ENCODE measurements at places on chromosomes 2 and 18.

DNA sequence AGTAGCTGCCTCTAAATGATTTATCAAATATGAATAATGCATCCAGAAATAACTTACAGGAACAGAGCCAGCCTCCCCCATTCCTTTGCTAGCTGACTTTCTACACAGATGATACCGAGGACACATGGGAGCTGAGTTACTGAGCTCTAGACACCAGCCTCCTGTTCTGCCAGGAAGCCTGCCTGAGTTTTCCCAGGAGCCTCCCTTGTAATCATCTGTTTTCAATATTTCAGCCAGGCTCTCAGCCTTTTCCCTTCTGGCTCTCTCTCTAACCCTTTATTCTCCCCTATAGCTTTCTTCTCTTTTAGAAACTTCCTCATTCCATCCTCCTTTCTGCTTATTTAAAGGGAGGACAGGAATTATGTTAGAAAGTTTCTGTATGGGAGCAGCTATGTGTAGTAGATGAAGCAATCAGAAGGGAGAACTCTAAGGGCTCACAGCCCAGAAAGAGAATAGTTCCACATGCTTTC is 911.6 kb downstream of the TDRD15 start:
- DNase-seq = no peak

DNA sequence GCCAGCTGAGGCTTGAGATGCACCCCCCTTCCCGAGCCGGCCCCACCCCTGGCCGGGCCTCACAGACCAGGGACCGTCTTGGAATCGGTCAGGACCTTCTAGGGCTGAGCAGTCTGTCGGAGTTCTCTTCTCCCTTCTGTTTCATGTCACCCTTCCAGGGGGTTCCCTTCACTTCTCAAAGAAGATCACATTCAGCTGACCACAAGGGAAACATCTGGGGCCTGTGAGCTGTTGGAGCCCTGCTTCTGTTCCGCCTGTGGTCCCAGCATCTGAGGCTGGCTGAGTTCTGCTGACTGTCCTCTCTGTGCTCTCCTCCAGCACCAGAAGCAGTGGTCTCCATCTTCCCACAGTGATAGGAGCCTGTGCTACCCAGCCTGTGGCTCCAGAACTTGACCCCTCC is 106.5 kb downstream of the SEPTIN10 start:
- no peak for DNase-seq

GRCh38 chr2:175827856-175828255 is 174.2 kb downstream of the LNPK start:
- DNase-seq = no peak

- DNase-seq = no peak
Measured at GRCh38 chr2:38152913-38153312, 77.0 kb upstream of the CYP1B1 start.

DNA sequence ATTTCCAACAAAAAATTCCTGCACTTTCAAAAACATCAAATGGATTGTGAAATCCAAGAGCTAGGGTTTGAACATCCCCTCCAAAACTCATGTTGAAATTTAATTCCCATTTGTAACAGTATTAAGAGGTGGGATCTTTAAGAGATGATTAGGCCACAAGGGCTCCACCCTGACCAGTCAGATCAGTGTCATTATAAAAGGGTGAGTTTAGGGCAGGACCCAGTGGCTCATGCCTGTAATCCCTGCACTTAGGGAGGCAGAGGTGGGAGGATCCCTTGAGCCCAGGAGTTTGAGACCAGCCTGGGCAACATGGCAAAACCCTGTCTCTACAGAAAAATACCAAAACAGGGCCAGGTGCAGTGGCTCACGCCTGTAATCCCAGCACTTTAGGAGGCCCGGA is 8.9 kb downstream of the GTF3C2 start:
- no peak for DNase-seq

DNA sequence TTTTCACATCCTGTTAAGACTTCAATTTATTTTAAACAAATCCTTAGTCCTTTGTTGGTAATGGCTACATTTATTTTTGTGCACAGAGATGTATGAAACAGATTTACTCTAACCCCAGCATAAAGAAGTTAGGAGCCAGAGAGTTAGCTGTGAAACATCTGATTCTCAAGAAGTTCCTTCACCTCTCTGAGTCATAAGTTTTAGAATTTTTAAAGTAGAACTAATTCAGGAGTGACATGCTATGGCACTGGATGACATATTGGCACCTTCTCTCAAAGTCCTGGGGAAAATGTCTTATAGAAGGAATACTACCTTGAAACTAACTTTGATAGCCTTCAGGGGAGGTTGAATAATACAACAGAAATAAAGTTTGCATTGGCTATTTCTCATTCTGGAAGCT is 6.4 kb upstream of the DSG2 start:
- no peak for DNase-seq

DNA sequence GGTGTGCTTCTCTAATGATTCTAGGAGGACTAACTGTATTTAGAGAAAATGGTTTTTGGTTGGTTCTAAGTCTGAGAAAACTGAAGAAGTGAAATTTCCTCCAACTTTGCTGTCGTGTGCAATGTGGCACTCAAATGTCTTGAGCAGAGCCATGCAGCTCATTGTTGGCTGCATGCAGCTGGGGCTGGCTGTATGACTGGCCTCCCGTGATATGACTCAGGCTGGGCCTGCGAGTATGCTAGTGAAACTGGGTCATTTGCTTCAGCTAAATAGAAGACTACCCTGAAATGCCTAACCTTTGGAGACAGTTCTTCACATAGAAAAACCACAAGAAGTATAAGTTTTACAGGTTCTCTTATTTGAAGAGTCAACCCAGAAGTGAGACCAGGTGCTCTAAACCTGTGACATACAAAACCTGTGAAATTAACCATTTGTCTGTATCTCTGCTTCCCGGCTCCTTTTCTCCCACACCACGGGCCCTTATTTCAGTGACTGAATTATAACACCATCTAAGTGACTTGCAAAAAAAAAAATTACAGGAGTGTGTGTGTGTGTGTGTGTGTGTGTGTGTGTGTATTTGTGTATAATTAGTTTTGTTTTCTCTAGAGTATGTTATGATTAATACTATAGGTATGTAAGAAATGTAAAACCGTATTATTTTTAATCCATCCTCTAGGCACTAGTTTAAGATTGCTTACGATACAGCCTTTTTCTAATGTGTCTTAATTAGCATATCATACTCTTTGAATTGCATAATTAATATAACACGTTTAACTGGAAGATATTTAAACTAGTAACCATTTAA is 15.9 kb downstream of the POLI start:
- peak; percentile 20 for DNase-seq

DNA sequence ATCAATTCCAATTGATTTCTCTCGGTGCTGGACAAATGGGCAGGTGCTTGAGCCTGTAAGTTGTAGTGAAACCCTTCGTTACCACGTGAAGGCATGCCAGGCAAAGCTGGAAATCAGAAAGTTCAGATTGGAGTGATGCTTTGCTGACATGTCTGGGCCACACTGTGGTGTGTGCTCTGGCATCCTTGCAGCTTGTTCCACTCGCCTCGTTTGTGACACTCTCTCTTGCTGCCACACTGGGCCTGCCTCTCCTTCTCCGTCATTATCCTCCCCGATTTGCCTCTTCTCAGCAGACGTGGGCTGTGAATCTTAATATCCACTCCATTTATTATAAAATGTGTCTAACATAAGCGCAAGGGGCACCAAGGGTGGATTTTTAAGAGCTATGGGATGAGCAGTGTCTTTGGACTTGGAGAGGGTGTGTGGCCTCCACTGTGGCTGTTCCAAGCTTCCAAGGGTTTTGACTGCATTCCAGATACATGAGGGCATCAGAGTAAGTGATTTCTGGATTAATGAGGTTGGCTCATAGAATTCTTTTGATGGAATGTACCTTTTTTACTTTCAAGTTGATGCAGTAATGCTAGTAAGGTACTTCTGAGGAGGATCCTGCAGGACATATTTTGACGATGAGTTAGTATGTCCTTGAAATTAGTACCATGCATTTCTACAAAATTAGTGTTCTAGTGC is 238.8 kb downstream of the TPGS2 start:
- DNase-seq = no peak

DNA sequence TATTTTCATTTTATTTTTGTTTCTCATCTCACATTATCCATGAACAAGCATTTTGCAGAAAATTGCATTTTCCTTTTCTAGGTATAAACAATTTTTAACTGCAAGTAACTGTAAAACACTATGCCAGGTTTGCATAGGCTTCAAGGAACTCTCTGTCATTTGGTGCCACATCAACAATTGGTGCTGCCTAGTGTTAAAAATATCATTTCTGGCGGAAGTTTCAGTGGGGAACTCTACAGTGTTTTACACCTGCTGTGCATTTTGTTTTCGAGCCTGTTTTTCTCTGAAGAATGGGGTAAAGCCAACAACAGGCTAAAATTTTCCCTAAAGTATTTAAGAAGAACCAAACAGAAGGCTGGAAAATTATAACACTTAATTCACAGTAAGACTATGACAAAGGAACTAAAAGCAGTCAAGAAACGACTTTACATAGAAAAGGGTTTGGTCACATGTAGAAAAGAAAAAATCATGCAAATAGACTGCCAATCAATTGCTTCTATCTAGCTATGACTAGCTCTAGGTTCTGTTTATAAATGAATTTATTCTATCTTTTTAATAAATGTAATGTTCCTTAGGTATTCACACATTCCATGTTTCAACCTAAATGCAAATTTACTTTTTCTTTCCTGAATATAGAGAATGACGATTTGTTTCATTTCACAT is 21.4 kb upstream of the FRZB start:
- no peak for DNase-seq

GRCh38 chr2:128421861-128422311 is 103.2 kb upstream of the HS6ST1 start:
- no peak for DNase-seq

DNA sequence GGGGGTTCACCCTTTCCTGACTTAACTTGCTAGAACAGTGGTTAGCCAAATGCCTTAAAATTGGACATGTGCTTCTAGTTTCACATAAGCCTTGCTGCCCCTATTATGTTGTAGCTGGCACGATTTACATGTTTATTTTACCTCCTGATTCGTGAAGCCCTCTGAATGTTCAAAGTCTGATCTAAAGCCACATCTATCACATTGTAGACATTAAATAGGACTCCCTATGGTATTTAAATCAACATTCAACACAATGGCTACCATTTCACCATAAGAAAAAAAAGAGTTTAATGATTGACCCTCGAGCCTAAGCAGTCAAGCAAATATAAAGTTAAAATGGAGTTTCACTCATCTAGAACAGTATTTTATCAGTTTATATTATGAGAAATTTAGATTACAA is 151.5 kb downstream of the GULP1 start:
- DNase-seq = no peak
